Right lobe of liver (tissue), 6 donors: ENCODE measurements at places on chromosomes 5 and 9. TPM values are rescaled to one million over a fixed set of nuclear protein-coding genes. Genes with fewer than 3 reads are reported as not detected.

DNA sequence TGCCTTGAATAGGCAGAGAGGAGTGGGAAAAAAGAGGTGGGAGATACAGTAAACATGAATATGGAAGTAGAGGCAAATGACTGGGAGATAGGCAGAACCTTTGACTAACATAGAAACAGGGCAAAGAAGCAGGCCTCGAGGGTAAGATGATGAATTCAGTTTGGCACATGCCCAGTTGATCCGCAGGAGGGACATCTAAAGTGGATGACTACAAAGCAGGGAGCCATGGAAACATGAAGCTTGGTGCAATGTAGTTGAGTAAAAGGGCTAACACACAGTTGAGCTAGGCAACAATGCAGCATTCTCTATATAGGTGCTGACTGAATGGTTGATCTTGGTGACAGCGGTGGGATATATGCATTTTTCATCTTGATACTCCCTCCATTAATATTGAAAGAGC lies 253.8 kb downstream of the DMRT2 start:
- H3K36me3 ChIP-seq = no peaks in the 10 kb centered on the region
- no peak for DNase-seq
- no peak overlapping the region for H3K4me3 ChIP-seq

DNA sequence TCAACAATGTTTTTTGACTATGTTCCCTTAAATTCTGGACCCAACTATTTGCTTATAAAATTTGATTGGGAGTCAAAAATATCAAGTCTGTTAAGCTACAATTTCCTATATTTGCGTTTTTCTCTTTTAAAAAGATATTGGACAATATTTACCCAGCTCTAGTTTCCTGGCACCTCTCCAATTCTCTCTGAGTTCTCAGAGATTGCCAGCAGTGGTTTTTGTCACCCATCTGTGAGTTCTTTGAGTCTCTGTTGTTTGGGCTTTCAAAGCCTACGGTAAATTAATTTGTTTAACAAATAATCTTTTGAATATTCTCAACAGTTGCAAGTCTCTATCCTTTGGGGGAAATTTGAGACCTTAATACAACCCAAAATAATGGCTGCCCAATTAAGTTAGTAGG lies 174.2 kb upstream of the PUM3 start:
- H3K4me3 ChIP-seq = no peak overlapping the region
- H3K27ac ChIP-seq = no peak overlapping the region
- no peaks in the 10 kb centered on the region for H3K36me3 ChIP-seq
- no peaks in the 10 kb centered on the region for H3K4me1 ChIP-seq
- H3K27me3 ChIP-seq = no peaks in the 10 kb centered on the region

DNA sequence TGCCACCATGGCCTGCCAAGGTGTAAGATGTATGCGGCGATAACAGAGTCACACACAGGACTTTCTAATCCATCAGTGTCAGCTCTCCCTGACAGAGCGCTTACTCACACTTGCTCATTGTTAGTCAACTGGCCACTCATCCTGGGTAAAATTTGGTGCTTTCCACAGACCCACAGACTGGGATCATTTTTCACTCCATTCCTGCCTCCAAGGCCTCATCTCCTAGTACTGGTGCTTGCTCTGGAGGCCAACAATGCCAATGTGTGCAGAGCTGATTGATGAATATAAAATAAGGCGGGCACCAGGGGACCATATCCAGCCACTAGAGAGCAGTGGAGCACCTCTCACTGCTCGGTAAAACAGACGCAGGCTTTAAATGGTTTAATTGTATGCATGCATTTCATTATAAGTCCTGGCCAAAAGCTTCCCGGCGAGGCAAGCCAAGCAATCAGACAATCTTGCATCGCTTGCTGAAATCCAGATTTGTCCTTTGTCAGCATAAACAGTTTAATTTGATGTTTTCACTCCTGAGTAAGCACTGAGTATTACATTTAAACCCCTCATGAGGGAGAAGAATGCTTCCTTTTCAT lies 22.3 kb downstream of the PSMB7 start:
- no peak overlapping the region for H3K4me3 ChIP-seq
- no peaks in the 10 kb centered on the region for H3K27me3 ChIP-seq
- peaks cover 45% of the 10 kb centered on the region for H3K4me1 ChIP-seq
- H3K36me3 ChIP-seq = peaks cover 12% of the 10 kb centered on the region

DNA sequence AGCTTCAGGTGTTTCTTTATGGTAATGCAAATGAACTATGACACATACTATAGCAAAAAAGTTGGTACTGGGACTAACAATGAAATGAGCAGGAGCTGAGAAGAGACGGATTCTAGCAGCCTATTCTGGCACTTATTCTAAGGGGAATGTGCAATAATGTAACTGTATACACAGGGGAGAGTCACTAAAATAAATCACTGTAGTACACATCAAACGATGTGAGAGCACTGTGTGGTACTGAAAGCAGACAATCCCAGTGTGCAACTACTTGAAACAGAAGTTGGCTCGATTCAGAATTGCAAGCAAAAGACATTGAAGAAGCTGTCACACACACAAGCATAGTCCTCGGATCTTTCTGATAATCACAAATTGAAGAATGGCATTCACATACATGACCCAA lies 1713.0 kb upstream of the CDH9 start:
- no peak overlapping the region for H3K27ac ChIP-seq
- no peaks in the 10 kb centered on the region for H3K4me1 ChIP-seq
- no peaks in the 10 kb centered on the region for H3K36me3 ChIP-seq
- no peak for DNase-seq

DNA sequence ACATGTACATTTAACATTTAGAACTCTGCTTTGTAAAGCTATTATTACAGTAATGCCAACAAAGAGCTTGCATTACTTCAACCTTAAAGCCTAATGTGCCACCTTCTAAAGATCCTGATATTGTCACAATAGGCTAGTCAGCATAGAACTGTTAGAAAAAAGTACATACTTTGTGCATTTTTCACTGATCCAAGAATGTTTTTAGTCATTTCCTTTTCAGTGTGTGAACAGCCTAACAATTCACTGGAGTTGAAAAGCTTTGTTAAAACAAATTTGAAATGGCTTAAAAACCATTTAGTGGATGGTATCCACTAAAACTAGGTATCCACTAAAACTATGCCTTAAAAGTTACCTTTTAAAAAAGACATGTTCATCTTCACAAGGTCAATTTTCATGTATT lies 4.5 kb downstream of the RPS6 start:
- H3K27ac ChIP-seq = no peak overlapping the region
- H3K27me3 ChIP-seq = no peaks in the 10 kb centered on the region
- peaks cover 10% of the 10 kb centered on the region for H3K4me1 ChIP-seq
- no peak overlapping the region for H3K4me3 ChIP-seq
- DNase-seq = no peak
- peaks cover 4% of the 10 kb centered on the region for H3K36me3 ChIP-seq

DNA sequence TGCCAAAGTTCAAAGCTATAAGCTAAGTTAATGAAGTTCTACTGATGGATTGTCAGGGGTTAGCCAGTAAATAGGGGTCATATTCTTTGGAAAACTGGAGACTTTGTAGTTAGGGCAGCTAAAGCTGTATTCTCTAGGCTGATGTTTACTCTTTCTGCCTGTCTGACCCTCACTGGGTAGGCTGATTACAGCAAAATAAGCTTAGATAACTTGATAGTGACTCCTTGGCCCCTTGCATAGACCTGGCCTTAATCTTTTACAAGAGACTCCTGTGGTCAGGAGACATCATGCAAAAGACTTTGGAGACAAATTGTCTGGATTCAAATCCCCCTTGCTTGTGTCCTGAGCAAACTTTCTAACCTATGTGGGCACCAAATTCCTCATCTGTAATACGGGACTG lies 314.4 kb upstream of the MSX2 start:
- no peaks in the 10 kb centered on the region for H3K27me3 ChIP-seq
- H3K4me1 ChIP-seq = no peaks in the 10 kb centered on the region
- DNase-seq = no peak
- no peak overlapping the region for H3K27ac ChIP-seq

DNA sequence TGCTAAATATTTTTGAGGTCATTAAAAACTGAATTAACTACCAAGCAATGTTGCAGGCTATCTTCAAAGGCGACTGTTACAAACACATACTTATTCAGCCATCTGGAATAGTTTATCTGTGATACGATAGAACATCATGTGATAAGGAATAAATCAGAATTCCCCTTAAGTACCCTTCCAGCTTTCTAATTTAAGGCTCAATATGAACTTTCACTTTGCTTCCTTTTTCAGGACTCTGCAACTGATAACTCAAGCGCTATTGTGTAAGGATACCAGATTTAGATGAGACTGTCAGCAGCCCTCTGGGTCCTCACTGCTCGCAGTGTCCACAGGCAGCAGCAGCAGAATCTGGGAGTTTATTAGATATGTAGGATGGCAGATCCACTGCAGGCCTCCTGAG lies 416.3 kb downstream of the SPATA31D1 start:
- no peak for DNase-seq
- no peak overlapping the region for H3K27ac ChIP-seq
- no peaks in the 10 kb centered on the region for H3K36me3 ChIP-seq
- no peaks in the 10 kb centered on the region for H3K4me1 ChIP-seq
- H3K4me3 ChIP-seq = no peak overlapping the region
- no peaks in the 10 kb centered on the region for H3K27me3 ChIP-seq

DNA sequence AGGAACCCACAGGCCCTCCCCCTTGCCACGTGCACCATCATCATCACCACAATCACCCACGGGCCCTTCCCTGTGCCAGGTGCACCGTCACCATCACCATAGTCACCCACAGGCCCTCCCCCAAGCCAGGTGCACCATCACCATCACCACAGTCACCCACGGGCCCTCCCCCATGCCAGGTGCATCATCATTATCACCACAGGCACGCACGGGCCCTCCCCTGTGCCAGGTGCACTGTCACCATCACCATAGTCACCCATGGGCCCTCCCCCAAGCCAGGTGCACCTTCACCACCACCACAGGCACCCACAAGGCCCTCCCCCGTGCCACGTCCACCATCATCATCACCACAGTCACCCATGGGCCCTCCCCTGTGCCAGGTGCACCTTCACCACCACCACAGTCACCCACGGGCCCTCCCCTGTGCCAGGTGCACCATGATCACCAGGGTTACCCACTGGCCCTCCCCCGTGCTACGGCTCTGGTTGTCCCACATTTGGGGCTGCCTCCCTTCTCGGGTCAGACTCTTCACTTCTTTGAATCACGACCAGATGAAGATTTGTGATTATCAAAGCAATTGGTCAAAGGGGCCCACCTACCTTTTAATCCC lies 69.1 kb upstream of the OLFM1 start:
- no peak overlapping the region for H3K27ac ChIP-seq
- H3K36me3 ChIP-seq = no peaks in the 10 kb centered on the region
- no peaks in the 10 kb centered on the region for H3K27me3 ChIP-seq
- H3K4me3 ChIP-seq = no peak overlapping the region
- no peaks in the 10 kb centered on the region for H3K4me1 ChIP-seq

The ADGRV1 gene
- total RNA-seq = 15.9 TPM

The SPACA9 gene
- total RNA-seq = 1.8 TPM

The CAMK2A gene
- 0.10 TPM for total RNA-seq

The PCDHA1 gene
- total RNA-seq = not detected

The EQTN gene
- total RNA-seq = not detected

The KLHL9 gene
- 9.1 TPM for total RNA-seq

The OTULINL gene
- 0.66 TPM for total RNA-seq
